ENCODE measurements at places on chromosomes 6 and 20. TPM values are rescaled to one million over a fixed set of nuclear protein-coding genes. Genes with fewer than 3 reads are reported as not detected.

BHLHE23 gene
- total RNA-seq, result not detected

ZNF391 gene
- total RNA-seq, result 0.22 TPM

PSORS1C2 gene
- total RNA-seq, result not detected

OTOR gene
- not detected for total RNA-seq

RIPPLY2 gene
- total RNA-seq, result 0.40 TPM

INSM1 gene
- not detected for total RNA-seq

PIM1 gene
- 0.40 TPM for total RNA-seq

ADTRP gene
- 0.87 TPM for total RNA-seq

FAM110A gene
- 1.3 TPM for total RNA-seq

CAP2 gene
- 0.87 TPM for total RNA-seq

TGM3 gene
- not detected for total RNA-seq

RSPO3 gene
- not detected for total RNA-seq

ZBTB22 gene
- 11.3 TPM for total RNA-seq

SPATS1 gene
- total RNA-seq, result not detected

NR2E1 gene
- total RNA-seq, result not detected

GMPR gene
- total RNA-seq, result 15.9 TPM

PDE10A gene
- total RNA-seq, result 6.3 TPM

HEY2 gene
- 0.22 TPM for total RNA-seq

PRKN gene
- total RNA-seq, result under 0.01 TPM

PRICKLE4 gene
- 5.2 TPM for total RNA-seq

GSTA2 gene
- total RNA-seq, result not detected

KCNB1 gene
- total RNA-seq, result under 0.01 TPM

GINS1 gene
- 8.3 TPM for total RNA-seq

CENPQ gene
- total RNA-seq, result 2.0 TPM

PGC gene
- not detected for total RNA-seq

GRIK2 gene
- total RNA-seq, result not detected

TULP1 gene
- total RNA-seq, result not detected

SMPDL3A gene
- total RNA-seq, result 2.4 TPM

PEX3 gene
- total RNA-seq, result 14.5 TPM

ANKRD66 gene
- total RNA-seq, result not detected

TNNC2 gene
- not detected for total RNA-seq

FNDC1 gene
- not detected for total RNA-seq

FAM209B gene
- not detected for total RNA-seq

MYB gene
- total RNA-seq, result not detected

GLP1R gene
- not detected for total RNA-seq

LHFPL5 gene
- total RNA-seq, result not detected

VWA7 gene
- 0.40 TPM for total RNA-seq

RBL1 gene
- 3.9 TPM for total RNA-seq

BTNL2 gene
- total RNA-seq, result not detected

PPIL6 gene
- 0.60 TPM for total RNA-seq

IMPG1 gene
- total RNA-seq, result not detected

TMEM200A gene
- 0.20 TPM for total RNA-seq

SLC22A2 gene
- total RNA-seq, result not detected

KIF6 gene
- under 0.01 TPM for total RNA-seq

CPNE5 gene
- 5.7 TPM for total RNA-seq

ATP6V1G2 gene
- total RNA-seq, result 0.20 TPM

BPIFB4 gene
- not detected for total RNA-seq

DNPH1 gene
- total RNA-seq, result 50.3 TPM

PRDM13 gene
- total RNA-seq, result not detected

TMEM170B gene
- 2.0 TPM for total RNA-seq

ENPP4 gene
- 0.87 TPM for total RNA-seq

PTK7 gene
- 17.2 TPM for total RNA-seq

IGF2R gene
- total RNA-seq, result 65.6 TPM

VSX1 gene
- not detected for total RNA-seq

JAG1 gene
- total RNA-seq, result 78.0 TPM

MAP3K5 gene
- 3.3 TPM for total RNA-seq
